SK-N-DZ (cell line): ENCODE measurements at places on chromosomes 6 and 20.

DNA sequence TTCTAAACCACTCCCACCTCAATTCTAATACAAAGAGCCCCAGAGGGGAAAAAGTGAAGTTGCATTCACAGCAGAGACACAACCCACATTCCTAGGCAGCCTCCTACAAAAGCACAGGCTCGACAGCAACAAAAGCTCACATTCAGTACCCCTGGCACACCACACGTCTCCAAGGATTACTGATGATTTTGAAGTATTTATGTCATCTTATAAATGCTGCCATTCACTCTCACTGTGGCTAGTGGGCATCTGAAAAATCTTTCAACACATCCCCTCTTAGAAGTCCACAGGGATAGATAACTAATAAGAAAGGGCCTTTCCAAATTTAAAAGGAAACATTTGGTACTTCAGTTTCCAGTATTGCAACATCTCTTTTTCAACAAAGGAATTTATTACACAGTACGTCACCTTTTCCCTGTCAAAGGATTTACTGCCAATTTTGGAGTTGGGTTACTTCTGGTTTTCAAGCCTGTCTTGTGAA is 146.7 kb downstream of the TASP1 start:
- no peak for DNase-seq

- no peak for DNase-seq
These were observed 138.8 kb upstream of the LAMA2 start for GRCh38 chr6:128743974-128744765.

- no peak for DNase-seq
These were observed 18.4 kb downstream of the ECT2L start for GRCh38 chr6:138814179-138814834.

DNA sequence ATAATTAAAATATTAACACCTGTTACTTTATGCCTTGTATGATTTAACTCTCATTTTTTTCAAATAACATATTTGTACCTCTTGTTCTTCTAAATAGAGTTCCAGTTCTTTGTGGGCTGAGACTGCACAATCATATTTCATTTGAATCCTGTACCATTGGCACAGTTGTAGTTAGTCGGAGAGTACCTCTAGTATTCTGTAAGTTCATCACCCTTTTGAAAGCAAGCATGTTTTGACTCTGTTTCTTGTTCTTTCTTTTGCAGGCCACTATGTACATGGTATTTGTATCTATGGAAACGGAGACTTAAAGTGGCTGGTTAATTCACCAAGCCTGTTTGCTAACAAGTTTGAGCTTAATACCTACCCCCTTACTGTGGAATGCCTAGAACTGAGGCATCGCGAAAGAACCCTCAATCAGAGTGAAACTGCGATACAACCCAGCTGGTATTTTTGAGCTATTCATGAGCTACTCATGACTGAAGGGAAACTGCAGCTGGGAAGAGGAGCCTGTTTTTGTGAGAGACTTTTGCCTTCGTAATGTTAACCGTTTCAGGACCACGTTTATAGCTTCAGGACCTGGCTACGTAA is 68.2 kb downstream of the C6orf52 start:
- no peak for DNase-seq

DNA sequence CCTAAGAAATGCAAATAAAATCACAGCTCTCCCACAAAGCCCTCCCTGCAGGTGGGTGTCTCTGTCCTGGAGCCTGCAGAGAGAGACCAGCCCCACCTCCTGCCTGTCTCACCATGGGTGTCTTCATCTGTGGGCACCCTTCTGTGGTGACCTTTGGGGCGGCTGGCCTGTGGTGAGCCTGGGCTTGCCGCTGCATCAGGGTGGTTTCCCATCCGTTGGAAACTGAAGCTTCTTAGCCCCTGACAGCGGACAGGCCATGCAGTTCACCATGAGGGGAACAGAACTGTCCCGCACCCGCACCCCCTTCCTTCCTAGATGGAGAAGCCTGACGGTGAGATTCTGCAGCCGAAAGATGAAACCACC is 42.3 kb upstream of the FRMD1 start:
- no peak for DNase-seq

DNA sequence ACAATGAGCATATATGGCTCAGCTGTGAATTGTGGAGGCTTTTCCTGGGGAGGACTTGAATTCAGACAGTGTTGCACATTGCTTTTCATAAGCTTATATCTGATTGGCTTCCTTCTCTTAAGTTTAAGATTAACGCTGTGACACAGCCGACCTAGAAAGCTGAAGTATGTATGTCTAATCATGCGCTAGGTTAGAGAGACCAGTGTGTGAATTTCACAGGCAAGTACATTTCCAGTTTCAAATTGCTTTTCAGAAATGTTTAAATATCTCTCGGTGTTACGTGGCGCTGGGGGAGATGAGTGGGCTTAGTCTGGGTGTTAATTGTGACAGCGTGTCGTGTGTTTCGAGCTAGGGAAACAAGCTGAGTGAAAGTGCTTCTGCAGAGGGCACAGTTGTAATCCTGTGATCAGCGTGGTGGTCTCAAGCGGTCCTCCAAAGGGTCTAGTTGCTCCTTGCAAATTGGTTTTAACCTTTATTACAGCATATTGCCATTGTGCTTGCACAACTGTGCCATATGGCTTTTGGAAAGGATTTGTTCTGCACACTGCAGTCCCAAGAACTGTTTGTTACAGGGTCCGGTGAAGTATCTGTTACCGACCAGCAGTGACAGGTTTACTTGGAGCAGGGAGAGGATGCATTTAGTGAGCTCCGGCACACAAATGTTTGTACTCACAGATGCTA is 166.6 kb downstream of the SASH1 start:
- no peak for DNase-seq

DNA sequence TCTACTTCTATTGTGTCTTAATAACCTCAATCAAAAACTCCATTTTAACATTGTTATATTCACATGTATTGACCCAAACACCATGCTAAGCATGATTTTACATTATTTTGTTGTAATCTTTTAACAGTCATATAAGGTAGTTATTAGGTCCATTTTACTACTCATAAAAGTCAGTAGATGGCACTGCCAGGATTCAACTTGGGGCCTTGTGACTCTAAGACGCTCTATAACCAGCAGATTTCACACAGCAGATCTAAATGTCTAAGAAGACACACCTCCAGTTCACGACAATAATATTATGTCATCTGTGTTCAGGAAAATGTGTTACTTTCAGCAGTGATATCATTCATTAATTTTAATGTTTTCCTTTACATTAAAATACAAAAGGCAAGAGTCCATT is 88.0 kb downstream of the FRK start:
- DNase-seq = no peak

- no peak for DNase-seq
These were observed 1.9 kb upstream of the EBF4 start for GRCh38 chr20:2690718-2691117.

- no peak for DNase-seq
These were observed 88.3 kb upstream of the HTR1E start for GRCh38 chr6:86848986-86849385.

- no peak for DNase-seq
These were observed 2.7 kb upstream of the ESR1 start for GRCh38 chr6:151804585-151805285.

- DNase-seq = no peak
These were observed 42.6 kb upstream of the IFNGR1 start for GRCh38 chr6:137261761-137262160.

GRCh38 chr6:72650081-72650745 is 28.3 kb downstream of the KCNQ5 start:
- DNase-seq = no peak

GRCh38 chr6:108837236-108837971 is 10.8 kb upstream of the ARMC2 start:
- DNase-seq = no peak

GRCh38 chr6:161547617-161548016 is 273.8 kb upstream of the AGPAT4 start:
- DNase-seq = no peak

DNA sequence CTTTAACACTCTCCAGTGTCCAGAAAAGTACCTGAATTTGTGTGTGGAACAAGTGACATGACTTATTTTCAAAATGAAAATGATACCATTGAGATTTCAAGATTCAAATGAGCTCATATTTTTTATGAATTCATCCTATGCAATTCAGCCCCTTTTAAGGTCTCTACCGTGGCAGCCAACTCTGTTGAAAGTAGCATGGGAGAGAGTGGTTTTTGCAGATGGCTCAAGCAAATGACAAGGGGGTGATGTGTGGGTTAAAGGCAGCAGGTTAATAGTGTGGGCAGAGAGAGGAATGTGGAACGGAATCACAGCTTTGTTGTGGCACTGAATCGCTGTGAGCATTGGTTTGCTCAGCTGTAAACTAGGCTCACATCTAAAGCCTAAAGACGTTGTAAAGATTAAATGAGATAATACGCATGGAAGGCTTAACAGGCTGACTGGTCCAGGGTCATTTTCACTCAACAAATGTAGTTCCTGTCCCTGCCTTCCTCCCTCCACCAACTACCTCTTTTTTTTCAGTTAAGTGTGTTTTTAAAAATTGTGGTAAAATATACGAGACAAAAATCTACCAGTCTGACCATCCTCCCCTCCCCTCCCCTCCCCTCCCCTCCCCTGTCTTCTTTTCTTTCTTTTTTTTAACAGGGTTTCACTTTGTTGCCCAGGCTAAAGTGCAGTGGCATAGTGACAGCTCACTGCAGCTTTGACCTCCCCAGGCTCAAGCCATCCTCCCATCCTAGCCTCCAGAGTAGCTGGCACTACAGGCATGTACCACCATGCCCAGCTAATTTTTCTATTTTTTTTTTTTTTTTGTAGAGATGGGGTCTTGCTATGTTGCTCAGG is 114.7 kb upstream of the ZNF217 start:
- no peak for DNase-seq

DNA sequence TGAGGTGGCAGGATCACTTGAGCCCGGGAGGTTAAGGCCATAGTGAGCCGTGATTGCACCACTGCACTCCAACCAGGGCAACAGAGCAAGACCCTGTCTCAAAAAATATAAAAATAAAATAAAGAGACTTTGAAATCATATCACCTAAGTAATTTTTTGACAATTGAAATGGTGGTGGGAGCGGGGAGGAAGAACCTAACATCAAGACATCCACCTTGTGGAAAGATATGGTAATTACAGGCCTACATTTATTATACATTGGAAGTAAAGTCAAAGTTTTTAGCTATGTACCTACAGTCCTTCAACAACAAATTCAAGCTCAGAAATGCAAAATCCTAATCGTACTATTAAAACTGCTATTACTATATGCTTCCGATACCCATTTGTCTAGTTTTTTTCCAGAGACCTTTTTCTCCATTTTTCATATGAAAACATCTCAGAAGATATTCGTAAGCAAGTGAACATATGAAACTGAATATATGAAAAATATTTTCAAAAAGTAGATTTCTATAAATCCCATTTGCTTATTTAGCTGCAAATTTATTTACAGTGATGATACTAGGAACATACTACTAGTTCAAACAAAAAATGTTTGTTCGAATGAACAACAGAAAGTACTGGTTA is 83.3 kb downstream of the SYCP2 start:
- peak; percentile 59 for DNase-seq

DNA sequence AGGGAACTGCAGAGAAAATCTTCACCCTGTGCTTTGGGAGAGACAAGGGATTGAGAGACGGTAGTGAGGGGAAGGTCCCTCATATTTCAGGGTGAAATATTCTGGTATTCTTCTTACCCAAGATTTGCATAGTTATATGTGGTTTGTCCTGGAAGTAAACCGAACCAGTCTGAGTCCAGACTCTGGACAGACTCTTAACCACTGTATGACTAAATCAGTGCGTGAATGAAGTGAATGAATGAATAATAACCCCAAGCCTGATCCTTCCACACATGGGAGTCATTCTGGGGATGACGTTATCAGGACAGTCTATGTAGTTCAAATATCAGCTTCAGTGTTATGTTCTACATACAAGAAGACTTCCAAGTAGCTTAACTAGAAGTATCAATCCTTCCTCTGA is 690.7 kb downstream of the KIF16B start:
- DNase-seq = no peak

DNA sequence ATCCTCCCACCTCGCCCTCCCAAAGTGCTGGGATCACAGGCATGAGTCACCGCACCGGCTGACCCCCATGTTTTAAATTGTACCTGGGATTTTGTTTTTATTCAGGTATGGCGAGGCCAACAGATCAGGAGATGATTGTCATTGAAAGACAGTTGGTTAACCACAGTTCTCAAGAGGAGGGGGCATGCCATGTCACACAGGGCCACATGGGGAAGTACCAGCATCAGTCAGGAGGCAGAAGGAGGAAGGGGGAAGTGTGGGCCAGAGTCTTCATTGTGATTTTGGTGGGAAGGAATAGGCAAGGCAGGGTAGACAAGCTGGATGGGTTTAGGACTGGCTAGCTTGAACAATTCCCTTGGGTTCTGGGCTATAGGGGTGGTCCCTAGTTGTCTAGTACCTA is 9.9 kb upstream of the MMP9 start:
- no peak for DNase-seq

- peak; percentile 53 for DNase-seq
These were observed 258.5 kb downstream of the HACE1 start for GRCh38 chr6:104601131-104601651.

GRCh38 chr20:20463933-20464374 is 96.0 kb downstream of the INSM1 start:
- no peak for DNase-seq

- DNase-seq = no peak
These were observed 6.6 kb upstream of the SLC16A10 start for GRCh38 chr6:111080698-111081097.

GRCh38 chr6:112338166-112338709 is 8.9 kb upstream of the RFPL4B start:
- DNase-seq = no peak

DNA sequence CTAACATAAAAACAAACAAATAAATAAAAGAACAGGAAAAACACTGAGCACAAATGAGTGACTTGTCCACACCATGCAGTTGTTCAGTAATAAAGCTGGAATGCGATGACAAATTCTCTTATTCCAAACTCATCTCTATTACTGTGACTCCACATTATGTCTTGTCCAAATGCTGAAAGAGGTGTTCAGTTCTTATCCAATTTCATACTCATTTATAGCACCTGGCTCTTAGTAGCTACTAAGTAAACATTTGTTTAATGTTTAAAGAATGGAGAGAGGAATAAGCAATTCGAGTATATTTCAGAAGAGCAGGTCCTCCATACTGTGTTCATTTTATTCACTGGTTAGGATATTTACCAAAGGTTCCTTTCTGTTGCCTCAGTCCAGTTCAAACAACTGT is 439.0 kb upstream of the JAG1 start:
- no peak for DNase-seq

GRCh38 chr6:37665304-37665703 is 32.4 kb downstream of the MDGA1 start:
- DNase-seq = peak; percentile 48

GRCh38 chr20:62623488-62624324 is 18.6 kb upstream of the SLCO4A1 start:
- peak; percentile 74 for DNase-seq

DNA sequence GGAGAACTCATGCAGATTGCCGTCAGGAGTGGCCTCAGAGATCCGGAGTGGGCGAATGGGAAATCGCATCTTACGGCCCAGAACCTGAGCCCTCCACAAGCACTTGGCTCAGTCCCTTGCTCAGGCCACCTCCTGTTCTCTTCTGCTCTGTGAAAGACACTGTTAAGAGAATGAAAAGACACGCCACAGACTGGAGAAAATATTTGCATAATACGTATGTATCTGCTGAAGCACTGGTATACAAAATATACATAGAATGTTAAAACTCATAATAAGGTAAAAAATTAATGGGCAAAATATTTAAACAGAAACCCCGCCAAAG is 838 bp upstream of the POM121L2 start:
- DNase-seq = no peak

- DNase-seq = no peak
These were observed 102.7 kb downstream of the MBOAT1 start for GRCh38 chr6:20109526-20109925.
